ENCODE measurements at places on chromosomes 6 and 20.

DNA sequence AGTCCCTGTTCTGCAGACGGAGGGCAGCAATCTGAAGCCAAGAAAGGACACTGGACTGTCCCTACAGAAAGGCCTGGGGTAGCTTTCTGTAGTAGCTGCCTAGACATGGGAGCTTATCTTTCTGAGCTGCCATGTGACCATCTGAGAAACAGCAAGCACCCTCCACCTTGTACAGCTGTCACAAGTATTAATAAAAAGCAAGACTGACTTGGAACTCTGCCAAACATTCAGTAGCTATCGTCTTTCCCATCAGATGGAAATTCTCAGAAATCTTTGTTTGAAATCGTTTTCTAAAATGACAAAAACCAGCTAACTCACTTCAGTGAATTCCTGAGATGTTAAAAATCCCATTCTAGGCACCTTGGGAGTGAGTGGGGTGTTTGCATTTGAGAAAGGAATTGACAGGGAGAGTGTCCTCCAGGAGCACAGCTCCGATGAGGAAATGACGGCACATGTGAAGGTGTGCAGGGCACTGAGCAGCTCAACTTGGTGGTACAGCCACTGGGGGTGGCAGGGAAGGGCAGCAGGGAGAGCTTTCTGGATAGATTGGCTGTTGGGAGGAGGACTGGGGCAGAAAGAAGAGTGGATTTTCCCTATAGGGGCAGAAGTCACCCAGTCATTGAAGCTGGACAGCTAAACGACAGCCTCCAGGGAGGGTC is 24.5 kb downstream of the ACSS1 start:
- DNase-seq, result no peak

- DNase-seq, result no peak
These were observed 29.9 kb downstream of the NFATC2 start for GRCh38 chr20:51512645-51513044.

DNA sequence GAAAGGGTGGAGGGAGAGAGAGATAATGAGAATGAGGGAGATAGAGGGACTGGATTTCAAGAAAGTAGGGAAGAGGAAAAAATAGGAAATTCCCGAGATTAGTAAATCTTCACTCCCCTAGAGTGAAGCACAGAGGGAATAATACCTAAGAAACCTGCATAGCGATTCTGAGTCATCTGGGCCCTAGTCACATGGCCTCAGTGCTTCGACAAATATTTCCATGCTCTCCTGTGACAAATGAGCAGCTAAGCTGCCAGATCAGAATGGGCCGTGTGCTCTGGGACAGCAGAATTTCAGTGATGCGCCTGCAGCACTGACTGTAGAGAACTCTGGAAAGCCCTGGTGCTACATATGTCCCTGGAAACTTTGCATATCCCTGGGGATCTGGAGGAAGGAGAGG is 48.6 kb upstream of the GRIK2 start:
- no peak for DNase-seq

GRCh38 chr6:88105741-88106340 is 58.2 kb downstream of the SPACA1 start:
- DNase-seq, result no peak

GRCh38 chr6:81985191-81985590 is 232.7 kb upstream of the TENT5A start:
- no peak for DNase-seq

DNA sequence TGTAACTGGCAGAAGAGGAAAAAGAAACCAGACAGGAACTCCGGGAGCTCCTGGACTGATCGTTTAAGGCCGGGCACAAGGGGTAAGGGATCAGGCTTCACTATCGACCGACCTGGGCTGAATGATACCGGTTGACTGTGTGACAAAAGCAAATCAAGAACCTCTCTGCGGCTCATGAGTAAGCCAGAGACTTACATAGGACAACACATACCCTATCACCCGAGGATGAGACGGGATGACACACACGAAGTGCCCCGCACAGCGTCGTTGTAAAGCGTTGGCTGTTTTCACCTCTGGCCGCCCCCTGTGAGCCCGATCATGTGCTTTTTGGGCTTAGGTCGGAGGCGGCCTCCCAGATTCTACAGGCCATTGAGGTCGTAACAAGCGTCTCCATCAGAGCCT is 695 bp upstream of the TGIF2 start:
- DNase-seq, result no peak

- DNase-seq, result no peak
These were observed 181.0 kb downstream of the LRFN2 start for GRCh38 chr6:40406175-40406574.

GRCh38 chr20:10733122-10733521 is 59.3 kb upstream of the JAG1 start:
- DNase-seq, result no peak

- no peak for DNase-seq
These were observed 23.5 kb downstream of the TBC1D20 start for GRCh38 chr20:438571-439469.

- DNase-seq, result no peak
These were observed 33.6 kb downstream of the APCDD1L start for GRCh38 chr20:58481481-58482021.

DNA sequence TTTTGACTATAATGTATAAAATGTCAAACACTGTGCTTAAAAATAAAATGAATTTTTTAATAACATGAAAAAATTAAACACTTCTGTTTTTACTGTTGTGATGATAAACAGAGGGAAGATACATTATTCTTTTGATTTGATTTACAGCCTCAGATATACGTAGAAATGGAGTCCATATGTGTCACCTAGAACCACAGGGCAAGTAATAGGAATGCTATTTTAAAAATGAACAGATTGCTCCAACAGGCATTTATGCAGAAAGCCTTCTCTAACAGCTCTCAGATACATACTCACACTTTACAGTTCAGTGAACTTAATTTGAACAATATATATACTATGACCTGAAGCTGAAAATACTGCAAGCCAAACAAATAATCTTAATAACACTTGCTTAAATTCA is 1551.0 kb downstream of the GRIK2 start:
- no peak for DNase-seq

DNA sequence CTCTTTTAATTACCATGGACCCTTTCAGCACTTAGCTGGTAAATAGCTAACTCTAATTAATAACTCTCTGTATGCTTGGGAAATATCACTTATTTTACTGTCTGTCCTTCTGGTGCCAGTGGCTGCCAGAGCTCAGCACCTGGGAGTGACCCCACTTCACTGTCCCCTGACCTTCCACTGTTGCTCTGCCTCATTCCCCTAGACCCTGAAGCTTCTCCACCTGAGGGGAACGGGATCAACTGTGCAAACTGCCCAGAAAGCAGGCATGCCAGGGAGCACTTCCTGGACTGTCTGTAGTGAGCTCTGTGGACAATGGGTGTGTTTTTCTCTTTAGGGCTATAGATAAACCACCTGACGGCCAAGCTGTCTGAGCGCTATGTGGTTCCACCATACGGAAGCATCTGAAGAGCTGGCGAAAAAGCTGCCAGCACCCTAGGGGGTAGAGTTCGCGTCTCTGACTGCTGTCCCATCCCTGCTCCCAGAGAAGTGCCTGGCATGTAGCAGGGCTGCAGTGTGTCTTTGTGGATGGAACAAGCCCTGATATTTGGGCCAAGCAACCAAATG is 106.3 kb upstream of the FOXA2 start:
- no peak for DNase-seq

GRCh38 chr6:123636782-123637181 is at the start of gene TRDN:
TRDN (minus strand) TSS chr6:123636950; CDS start chr6:123636775, 175 bp downstream.
- DNase-seq, result no peak

GRCh38 chr6:134826889-134827737 is 122.8 kb downstream of the ALDH8A1 start:
- DNase-seq, result no peak

- DNase-seq, result no peak
These were observed 6.6 kb upstream of the C20orf202 start for GRCh38 chr20:1196634-1197033.

DNA sequence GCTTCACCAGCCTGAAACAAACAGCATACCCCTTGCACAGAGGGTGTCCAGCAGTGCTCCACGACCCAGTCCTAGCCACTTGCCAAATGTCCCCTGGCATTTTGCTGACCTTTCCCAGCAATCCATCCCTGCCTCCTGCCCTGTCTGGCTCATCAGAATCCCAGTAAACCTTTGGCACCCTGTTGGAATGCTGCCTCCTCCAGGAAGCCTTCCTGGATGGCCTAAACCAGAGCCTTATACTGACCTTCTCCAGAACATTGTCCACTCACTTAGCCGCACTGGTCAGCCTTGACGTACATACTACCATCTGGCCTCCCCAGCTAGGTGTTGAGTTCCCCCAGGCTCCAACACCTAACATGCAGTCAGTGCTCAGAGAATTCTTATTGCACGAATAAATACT is 2.0 kb upstream of the PACSIN1 start:
- no peak for DNase-seq

DNA sequence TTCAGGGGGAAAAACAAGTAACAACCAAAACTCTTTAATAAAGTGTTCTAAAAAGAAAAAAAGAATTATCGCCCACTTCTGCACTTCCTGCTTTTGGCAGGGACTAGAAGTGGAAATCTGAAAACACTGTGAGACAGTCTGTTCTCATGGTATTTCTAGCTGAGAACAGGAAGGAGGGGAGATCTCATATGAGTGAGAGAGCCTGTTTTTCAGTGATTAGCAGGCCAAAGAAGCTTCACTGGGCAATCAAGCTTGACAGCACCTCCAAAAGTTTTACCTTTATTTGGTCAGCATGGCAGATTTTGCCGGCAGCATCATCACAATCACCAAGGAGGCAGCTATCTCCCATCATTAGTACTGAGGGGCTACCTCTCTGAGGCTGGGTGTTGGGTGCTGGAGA is 79.5 kb upstream of the ATXN1 start:
- DNase-seq, result no peak

DNA sequence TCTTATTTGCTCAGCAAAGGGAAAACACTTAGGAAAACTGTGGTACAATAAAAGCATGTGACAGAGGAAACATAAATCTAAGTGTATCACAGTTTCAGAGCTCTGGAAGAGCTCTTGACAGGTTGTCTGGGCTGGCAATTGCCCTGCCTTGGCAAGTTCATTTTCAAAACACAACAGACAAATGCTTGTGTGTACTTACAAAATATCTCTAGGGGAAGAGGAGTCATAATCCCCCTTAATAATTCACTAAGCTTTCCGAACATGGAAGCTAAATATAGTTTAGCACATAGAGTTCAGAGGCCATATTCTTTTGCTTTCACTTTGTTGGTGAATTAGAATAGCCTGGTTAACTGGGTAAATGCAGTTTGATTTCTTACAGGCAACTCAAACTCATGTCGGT is 211.6 kb upstream of the THEMIS start:
- DNase-seq, result no peak

DNA sequence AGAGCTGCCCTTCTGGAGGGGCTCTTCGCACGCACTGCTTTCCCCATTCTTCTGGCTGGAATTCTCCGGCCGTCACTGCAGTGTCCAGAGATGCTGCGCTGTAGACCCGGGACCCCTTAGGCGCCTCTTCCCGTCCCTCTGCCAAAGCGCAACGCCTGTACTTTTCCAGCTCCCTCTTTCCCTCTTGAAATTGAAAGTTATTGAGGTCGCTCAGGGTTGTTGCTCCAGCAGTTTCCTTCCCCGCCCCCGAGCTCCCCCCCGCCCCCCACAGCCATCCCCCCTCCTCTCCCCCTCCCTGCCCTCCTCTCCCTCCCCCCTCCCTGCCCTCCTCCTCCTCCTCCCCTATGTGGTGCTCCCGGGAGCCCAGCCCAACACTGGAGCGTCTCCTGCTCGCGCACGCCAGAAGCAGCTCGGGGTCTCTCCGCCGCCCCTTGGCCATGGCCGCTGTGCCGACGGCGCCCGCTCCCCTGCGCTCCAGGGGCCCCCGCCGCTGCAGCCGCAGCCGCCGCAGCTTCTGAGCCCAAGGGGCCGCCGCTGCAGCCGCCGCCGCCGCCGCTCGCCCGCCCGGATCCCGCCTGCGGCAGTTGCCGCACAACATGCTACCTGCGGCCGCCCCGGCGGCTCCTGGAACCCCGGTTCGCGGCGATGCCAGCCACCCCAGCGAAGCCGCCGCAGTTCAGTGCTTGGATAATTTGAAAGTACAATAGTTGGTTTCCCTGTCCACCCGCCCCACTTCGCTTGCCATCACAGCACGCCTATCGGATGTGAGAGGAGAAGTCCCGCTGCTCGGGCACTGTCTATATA is at the start of gene RSPO3:
TSS of gene RSPO3 (plus strand) at position 374 of the 804 bp plus-strand sequence. CDS start 522 bp downstream, outside the sequence.
- DNase-seq, result no peak

GRCh38 chr6:132341646-132342045 is 59.6 kb downstream of the MOXD1 start:
- DNase-seq, result no peak

DNA sequence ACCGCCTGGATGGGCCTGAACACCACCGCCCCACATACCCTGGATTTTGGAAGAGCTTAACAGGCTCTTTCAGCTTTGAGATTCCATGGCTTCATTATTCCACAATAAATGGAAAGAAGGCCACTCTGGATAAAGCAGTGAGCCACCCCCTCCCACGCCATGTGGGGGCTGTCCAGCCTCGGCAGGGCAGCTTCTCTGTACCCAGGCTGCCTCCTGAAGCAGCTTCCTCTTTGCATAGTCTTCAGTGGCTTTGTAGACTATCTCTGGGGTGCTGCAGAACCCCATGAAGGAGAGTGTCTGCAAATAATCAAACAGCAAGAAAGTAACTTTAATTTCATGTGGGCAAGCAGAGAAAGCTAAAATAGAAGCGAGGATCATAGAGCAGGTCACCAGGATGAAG is 96.6 kb upstream of the NXT1 start:
- no peak for DNase-seq

All from C1 segment of cervical spinal cord (tissue), 14 donors.